Fibroblast of skin of right biceps (primary cell): ENCODE measurements at places on chromosomes 5 and 9.
A peak's percentile ranks its signal among the peaks of the same experiment; 100 is the strongest.

- peak; percentile 49 for DNase-seq
Observed at GRCh38 chr9:78023003-78023741, 8.4 kb downstream of the GNAQ start.

- peak; percentile 40 for DNase-seq
Observed at GRCh38 chr9:33125871-33126823, 41.0 kb downstream of the B4GALT1 start.

- DNase-seq: no peak
Observed at GRCh38 chr9:128653908-128654307, 2.7 kb downstream of the DYNC2I2 start.

DNA sequence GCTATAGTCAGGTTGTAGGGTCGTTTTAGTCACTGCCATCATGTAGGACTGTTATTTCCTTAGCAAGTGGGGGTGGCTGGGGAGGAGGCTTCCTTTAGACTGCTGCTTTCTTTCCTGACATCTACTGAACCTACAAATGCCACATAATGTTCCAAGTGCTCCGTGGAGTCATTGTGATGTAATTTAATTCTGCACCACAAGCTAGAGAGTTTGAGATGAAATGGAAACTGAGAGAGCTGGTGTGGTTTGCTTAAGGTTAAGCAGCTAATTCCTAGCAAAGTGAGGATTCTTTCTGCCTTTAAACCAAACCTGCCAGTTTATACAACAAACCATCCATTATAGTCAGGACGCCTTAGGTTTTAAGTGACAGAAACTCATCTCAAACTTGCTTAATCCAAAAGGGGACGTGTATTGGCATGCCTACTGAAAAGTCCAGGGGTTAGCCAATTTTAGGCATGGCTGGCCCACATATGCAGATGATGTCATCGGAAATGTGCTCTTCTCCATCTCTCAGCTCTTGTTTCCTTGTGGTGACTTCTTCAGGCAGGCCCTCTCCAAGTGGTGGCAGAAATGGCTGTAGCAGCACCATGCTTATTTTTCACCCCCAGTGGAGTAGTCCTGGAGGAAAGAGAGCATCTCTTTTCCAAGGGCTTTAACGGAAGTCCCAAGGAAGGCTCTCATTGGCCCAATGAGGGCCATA is 30.5 kb downstream of the ZNF618 start:
- DNase-seq: peak; percentile 26

GRCh38 chr5:139806726-139807646 is 11.4 kb downstream of the PSD2 start:
- DNase-seq: no peak

- no peak for DNase-seq
Observed at GRCh38 chr5:63439537-63439936, 522.7 kb downstream of the HTR1A start.

- peak; percentile 45 for DNase-seq
Observed at GRCh38 chr9:114652776-114653555, 4.6 kb downstream of the TEX53 start.

DNA sequence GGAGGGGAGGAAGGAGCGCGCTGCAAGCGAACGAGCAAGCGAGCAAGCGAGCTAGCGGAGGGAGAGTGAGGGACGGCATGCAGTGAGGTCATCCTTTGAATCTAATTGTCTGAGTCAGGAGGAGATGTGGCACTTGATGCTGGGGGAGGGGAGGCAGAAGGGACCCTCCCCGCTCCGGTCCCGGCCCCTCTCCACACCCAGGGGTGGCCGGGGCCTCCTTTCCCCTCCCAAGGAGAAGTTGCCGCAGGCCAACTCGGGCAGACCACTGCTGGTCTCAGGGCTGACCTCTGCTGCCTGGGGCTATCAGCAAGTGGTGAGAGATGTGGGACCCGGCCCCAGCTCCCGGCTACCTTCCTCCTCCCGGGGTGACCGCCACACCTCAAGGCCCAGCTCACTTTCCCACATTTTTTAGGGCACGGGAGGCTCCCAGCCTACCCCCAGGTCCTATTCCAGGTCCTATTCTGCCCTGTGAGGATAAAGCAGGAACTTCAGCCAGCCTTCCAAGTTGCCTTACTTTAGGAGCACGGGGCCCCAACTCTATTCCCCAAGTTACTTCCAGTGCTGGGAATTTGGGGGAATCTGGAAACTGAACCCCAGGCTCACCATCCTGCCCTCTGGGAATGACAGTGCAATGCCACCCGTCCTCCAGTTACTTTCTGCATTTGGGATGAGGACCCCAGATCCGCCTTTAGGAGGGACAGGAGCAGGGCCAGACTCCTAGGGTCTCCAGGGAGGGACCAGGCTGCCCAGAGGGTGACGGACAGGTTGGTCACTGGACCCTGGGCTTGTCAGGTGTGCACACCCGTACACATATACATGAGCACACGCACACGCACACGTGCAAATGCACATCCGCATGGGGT is 11.1 kb downstream of the CNTFR start:
- DNase-seq: peak; percentile 80

DNA sequence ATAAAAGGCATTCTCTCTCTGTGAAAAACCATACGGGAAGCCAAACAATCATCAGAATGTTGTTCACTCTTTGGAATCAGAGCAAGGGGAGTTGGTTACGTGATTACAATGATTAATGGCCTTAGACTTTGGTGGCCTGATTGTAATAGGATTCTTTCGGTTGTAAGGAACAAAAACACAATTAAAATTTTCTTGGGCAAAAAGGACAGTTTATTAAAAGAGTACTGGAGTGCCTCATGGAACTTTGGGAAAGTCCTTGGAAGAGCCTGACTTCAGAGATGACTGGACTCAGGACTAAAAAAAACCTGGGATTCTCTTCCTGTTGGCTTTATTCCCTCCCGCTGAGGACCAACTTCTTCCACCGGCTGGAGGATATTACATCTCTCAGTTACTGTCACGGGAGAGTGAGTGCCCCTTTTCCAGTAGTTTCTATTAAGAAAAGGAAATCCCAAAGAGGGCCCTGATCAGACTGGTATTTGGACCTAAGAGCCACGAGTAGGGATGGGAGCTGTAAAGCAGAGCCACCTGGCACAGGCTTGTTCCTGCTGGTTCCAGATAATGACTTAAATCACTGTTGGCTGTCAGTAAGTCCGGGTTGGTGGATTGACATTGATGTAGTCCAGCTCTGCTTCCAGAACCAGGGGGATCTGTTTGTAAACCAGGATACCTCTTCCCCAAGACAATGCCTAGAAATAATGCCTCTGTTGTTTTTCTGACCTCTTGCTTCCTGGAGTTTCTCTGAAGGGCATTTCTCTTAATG is 53.9 kb downstream of the CFAP95 start:
- peak; percentile 66 for DNase-seq

GRCh38 chr9:101462558-101462957 is 27.0 kb upstream of the ALDOB start:
- peak; percentile 55 for DNase-seq

DNA sequence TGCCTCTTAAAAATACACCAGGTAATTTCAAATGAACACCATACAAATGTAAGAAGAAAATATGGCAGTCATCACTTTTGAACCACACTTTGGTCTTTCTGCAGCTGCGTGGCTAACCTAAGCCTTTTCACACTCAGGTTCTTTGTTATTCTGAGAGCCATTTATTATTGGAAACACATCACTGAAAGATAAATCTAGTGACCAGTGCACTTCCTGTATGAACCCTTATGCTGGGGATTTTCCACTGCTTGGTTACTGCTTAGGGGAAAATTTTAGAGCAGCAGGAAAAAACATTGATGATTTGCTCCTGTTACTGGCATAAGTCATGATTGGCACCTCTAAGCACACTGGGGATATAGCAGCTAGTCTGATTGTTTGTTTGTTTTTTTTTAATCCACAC is 58.6 kb upstream of the RANBP3L start:
- DNase-seq: no peak

DNA sequence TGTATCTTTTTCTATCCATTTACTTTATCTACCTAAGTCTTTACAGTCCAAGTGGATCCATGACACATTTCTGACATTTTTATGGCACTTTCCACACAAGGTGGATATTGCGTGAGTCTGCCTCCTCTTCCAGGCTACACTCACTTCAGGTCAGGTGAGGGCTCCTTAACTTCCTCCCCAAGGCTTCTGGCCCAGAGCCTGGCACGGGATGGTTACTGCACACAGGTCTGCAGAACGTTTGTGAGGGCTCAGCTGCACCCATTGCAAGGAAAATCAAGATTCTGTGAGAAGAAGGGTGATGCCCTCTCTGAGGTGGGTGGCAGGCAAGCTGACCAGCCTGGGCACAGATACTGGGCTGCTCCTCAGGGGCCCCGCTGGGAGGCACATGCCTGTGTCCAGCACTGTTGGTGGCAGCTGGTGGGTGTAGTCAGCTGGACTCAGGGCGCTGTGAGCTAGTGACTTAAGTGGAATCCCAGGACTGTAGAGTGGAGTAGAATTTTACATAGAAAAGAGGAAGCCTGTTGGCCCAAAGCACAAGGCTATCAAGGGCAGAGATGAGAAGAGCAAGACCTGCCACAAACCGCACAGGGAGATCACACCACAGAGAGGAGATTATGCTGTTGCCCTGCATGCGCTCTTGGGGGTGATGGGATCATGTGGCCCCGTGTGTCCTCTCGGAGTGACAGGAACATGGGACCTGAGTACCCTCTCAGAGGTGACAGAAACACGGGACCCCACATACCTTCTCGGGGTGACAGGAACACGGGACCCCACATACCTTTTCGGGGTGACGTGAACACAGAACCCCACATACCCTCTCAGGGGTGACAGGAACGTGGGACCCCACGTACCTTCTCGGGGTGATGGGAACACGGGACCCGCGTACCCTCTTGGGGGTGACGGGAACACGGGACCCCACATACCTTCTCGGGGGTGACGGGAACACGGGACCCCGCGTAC is 21.3 kb downstream of the AHRR start:
- DNase-seq: no peak

GRCh38 chr5:36496471-36496870 is 109.9 kb upstream of the SLC1A3 start:
- no peak for DNase-seq

DNA sequence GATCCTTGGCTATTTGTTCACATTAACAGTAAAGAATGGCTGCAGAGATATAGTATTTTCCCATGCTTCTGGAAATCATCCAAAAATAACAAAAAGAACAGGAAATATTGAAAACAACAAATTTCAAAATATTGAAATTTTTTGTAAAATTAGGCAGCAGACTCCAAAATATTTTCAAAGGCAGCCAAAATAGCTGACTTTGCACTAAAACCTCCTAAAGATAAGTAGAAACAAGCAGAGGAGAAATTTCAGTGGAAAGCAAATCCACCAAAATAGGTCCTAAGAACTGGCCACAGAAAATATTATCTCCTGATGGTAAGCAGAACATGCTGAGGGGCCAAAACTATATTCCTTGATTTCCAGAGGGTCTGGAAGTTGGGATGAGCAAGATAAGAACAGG is 456.3 kb upstream of the DMAC1 start:
- no peak for DNase-seq

- DNase-seq: no peak
Observed at GRCh38 chr5:34511063-34511462, 145.1 kb upstream of the RAI14 start.

GRCh38 chr5:13955896-13956295 is 11.4 kb upstream of the DNAH5 start:
- DNase-seq: peak; percentile 59

DNA sequence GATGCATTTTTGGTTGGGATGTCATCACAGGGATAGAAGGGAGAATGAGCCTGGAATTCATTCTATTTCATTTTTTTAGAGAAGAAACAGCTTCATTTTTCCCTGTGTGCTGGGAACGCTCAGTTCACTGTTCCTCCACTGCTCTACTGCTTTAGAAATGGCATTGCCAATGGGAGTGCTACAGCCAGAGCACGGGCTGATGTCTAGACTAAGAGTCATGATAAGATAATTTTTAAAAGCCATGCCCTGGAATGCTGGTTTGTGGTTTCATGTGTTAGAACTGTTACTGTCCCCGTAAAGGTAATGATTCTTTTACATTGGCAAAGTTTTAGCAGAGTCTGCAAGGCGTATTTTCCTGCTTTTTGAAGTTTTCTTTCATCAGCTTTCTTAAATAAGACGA is 119.6 kb downstream of the SEMA6A start:
- peak; percentile 66 for DNase-seq

DNA sequence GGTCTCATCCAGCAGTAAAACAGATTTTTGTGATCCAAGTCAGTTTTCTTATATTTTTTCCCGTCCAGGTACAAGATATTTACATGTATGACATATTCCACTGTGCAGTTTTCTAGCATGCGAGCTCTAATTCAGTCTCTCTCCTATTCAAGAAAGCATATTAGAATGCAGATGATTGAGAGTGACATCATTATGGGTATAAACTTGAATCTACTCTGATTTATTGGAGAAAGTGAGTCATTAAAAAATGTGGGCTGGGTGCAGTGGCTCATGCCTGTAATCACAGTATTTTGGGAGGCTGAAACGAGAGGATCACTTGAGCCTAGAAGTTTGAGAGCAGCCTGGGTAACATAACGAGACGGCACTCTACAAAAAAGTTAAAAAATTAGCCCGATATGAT is 6.2 kb downstream of the FER start:
- peak; percentile 75 for DNase-seq

DNA sequence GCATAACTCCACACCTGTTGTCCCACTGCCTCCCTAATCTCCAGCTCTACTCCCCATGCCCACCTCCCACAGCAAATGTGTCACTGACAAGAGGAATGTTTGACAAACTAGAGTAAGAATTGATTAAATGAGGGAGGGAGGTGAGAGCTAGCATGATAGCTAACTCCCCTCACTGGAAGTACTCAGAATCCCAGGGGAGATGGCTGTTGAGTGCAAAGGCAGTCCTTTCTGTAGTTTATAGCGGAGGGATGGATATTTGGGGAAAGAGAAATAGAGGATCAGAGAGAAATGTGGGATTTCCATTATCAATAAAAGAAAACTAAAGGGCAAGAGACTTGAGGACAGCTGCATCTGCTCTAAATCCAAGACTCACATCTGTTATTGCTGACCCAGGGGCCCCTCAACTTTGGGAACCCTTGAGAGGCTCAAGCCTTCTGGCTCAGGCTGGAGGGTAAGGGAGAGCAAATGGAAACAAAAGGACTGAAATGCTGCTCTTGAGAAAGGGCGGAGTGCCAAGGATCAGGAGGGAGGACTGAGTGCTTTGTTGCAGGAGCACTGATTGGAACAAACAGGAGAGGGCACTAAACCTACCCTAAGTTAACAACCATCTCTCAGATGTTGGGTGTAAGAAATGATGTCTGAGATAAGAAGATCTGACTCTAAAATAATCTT is 372.1 kb downstream of the NTRK2 start:
- DNase-seq: no peak

- no peak for DNase-seq
Observed at GRCh38 chr5:145189746-145190145, 645.4 kb downstream of the PRELID2 start.

- peak; percentile 71 for DNase-seq
Observed at GRCh38 chr5:68652534-68652965, 437.0 kb downstream of the PIK3R1 start.

- DNase-seq: no peak
Observed at GRCh38 chr9:14399756-14400657, 86.1 kb upstream of the NFIB start.

- no peak for DNase-seq
Observed at GRCh38 chr5:103617913-103618312, 55.3 kb upstream of the NUDT12 start.

GRCh38 chr9:124621371-124622328 is 114.5 kb upstream of the NR5A1 start:
- peak; percentile 81 for DNase-seq
